ENCODE measurements at places on chromosomes 13 and 19. TPM values are rescaled to one million over a fixed set of nuclear protein-coding genes. Genes with fewer than 3 reads are reported as not detected.

DNA sequence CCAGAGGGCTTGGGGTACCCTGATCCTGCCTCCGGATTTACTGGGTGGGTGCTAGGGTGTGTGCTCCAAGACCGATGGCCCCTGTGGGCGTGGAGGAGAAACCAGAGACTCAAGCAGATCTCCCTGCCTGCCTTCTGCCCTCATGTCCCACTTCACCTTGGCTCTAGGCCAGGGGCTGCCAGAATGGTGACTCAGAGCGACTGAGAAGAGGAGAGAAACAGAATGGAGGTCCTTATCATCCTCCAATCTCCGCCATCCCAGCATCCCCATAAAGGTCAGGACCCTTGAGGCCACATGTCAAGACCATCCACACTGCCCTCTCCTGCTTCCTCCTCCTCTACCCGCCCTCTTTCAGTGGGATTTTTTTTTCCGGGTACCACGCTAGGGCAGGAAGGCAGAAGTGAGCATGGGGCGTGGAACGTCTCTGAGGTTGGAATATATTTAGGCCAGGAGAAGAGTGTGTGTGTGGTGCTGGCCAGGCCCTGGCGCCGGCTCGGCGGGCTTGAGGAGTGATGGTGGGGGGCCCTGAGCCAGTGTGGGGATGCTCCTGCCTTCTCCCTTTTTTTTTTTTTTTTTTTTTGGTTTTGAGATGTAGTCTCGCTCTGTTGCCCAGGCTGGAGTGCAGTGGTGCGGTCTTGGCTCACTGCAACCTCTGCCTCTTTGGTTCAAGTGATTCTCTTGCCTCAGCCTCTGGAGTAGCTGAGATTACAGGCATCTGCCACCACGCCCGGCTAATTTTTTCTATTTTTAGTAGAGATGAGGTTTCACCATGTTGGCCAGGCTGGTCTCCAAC is 22.3 kb downstream of the IER2 start:
- H3K36me3 ChIP-seq = peaks cover 2% of the 10 kb centered on the region
- peak overlapping the region; percentile 98 for H3K27ac ChIP-seq
- H3K4me3 ChIP-seq = peak overlapping the region; percentile 90
- DNase-seq = peak; percentile 93
- no peaks in the 10 kb centered on the region for H3K27me3 ChIP-seq
- H3K4me1 ChIP-seq = peaks cover 50% of the 10 kb centered on the region

DNA sequence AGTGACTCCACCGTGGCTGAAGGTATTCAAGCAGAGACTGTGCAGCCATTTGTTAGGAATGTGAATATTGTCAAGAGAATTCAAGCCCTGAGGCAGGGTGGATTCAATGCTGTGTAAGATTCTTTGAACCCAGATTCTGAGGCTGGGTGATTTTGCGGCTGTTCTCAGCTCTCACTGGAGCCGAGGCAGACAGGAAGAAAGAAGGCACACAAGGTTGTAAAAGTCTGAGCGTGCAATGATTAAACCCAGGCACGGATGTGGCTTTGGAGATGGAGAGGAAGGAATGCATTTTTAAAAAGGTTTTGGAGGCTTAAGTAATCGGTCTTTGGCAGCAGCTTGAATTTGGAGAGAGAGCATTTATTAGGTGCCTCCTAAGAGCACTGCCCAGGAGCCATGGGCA is 187.9 kb downstream of the KATNAL1 start:
- no peak overlapping the region for H3K27ac ChIP-seq
- no peaks in the 10 kb centered on the region for H3K27me3 ChIP-seq
- peaks cover 33% of the 10 kb centered on the region for H3K4me1 ChIP-seq
- peak; percentile 48 for DNase-seq

GRCh38 chr19:8352134-8352827 is 9.2 kb upstream of the KANK3 start:
- H3K36me3 ChIP-seq = no peaks in the 10 kb centered on the region
- H3K4me1 ChIP-seq = peaks cover 10% of the 10 kb centered on the region
- no peak overlapping the region for H3K27ac ChIP-seq
- H3K27me3 ChIP-seq = peaks cover 15% of the 10 kb centered on the region
- no peak for DNase-seq
- no peak overlapping the region for H3K4me3 ChIP-seq

Gene FFAR1
- not detected for total RNA-seq

Gene TMED1
- 12.9 TPM for total RNA-seq

Gene LRRC8E
- not detected for total RNA-seq

- H3K27ac ChIP-seq = no peak overlapping the region
- no peak overlapping the region for H3K4me3 ChIP-seq
- H3K27me3 ChIP-seq = peaks cover 7% of the 10 kb centered on the region
- no peak for DNase-seq
- no peaks in the 10 kb centered on the region for H3K4me1 ChIP-seq
These were observed 795.0 kb downstream of the DIAPH3 start for GRCh38 chr13:59368693-59369092.

DNA sequence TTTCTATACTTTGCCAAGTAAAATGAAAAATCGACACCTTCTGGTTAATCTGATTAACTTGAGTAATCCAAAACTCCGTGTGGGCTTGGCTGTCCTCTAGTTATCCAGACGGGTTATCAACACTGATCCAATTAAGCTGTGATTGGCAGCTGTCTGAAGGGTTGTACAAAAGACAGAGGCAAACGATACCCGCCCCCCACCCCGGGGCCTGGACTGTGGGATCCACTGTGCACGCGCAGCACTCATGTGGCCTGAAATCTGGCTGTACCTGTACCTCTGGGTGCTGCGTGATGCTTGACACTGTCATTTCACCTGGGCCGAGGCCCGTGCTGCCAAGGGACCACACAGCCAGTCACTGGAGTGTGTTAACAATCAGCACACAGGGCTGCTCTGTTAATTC is 53.5 kb downstream of the COL4A2 start:
- H3K4me3 ChIP-seq = no peak overlapping the region
- DNase-seq = no peak
- peaks cover 4% of the 10 kb centered on the region for H3K27me3 ChIP-seq
- H3K4me1 ChIP-seq = no peaks in the 10 kb centered on the region
- H3K36me3 ChIP-seq = no peaks in the 10 kb centered on the region

DNA sequence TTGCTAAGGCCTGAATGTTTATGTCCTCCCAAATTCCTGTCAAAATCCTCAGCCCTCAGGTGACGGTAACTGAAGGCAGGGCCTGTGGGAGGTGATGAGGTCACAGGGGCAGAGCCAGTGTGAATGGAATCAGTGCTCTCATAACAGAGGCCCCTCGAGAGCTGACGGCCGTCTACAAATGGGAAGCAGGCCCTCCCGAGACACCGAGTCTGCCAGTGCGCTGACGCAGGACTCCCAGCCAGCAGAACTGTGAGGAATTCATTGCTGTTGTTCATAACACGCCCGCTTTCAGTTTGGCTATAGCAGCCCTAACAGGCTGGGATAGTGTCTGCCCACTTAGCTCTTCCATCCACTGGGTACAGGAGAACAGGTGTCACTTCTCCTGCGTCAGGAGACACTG is 41.2 kb downstream of the CARS2 start:
- H3K36me3 ChIP-seq = peaks cover 55% of the 10 kb centered on the region
- H3K4me3 ChIP-seq = no peak overlapping the region
- H3K27me3 ChIP-seq = no peaks in the 10 kb centered on the region
- DNase-seq = no peak

DNA sequence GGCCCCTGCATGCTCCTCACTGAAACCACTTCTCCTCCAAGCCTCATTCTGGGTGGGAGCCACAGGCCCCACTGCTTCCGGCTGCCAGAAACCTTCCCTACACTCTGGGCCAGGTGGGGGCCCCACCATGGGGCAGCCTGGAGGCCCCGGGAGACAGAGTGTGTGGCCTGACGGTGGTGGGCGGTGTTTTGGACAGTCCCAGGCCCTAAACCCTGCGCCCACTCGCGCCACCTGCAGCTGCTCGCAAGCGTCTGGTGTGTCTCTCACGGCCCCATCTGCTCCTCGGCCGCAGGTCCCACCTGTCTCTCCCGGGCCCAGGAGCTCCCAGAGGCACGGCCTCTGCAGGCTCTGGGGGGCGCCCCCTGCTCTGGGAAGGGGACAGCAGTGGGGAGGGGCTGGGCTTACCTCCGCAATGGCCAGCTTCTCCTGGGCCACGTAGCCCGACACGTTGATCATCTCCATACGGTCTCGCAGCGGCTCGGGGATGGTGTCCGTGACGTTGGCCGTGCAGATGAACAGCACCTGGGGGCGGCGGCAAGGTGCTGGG is 5.6 kb downstream of the RPL36 start:
- H3K27ac ChIP-seq = no peak overlapping the region
- no peak for DNase-seq
- peaks cover 57% of the 10 kb centered on the region for H3K36me3 ChIP-seq
- H3K4me1 ChIP-seq = peaks cover 7% of the 10 kb centered on the region
- H3K4me3 ChIP-seq = no peak overlapping the region
- no peaks in the 10 kb centered on the region for H3K27me3 ChIP-seq

Gene PLPP2
- 0.36 TPM for total RNA-seq

GRCh38 chr13:20553311-20553710 is 13.6 kb upstream of the IFT88 start:
- no peak for DNase-seq
- no peaks in the 10 kb centered on the region for H3K36me3 ChIP-seq
- no peaks in the 10 kb centered on the region for H3K4me1 ChIP-seq

Gene RASAL3
- 83.9 TPM for total RNA-seq

Gene PLD3
- 54.4 TPM for total RNA-seq

Gene PINLYP
- 12.3 TPM for total RNA-seq

DNA sequence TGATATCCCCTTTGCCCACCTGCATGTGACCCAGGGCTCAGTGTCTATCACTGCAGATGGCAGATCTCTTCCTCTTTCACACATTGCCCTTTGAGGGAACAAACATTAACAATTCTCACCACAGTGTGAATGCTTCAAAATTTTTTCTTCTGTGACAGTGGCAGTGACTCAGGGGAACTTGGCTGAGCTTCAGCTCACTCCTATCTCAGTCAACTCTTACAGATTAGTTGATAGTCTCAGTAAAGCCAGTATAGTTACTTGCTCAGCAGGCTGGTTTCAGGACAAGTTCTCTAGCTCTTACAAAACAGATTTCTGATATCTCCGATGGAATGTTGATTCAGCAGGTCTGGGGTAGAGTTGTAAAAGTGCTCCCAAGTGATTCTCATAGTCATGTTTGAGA is 166.9 kb downstream of the DLEU7 start:
- H3K27me3 ChIP-seq = peaks cover 1% of the 10 kb centered on the region
- no peak overlapping the region for H3K27ac ChIP-seq
- no peak for DNase-seq

Gene C19orf38
- total RNA-seq = 1.2 TPM

Gene HPN
- total RNA-seq = 0.11 TPM

Gene ZNF723
- not detected for total RNA-seq

GRCh38 chr13:99353836-99354235 is 46.6 kb upstream of the GPR183 start:
- peaks cover 87% of the 10 kb centered on the region for H3K4me1 ChIP-seq
- peaks cover 75% of the 10 kb centered on the region for H3K36me3 ChIP-seq
- peak overlapping the region; percentile 13 for H3K4me3 ChIP-seq
- H3K27ac ChIP-seq = peak overlapping the region; percentile 85

- no peak for DNase-seq
- H3K27me3 ChIP-seq = no peaks in the 10 kb centered on the region
- H3K4me1 ChIP-seq = no peaks in the 10 kb centered on the region
- no peaks in the 10 kb centered on the region for H3K36me3 ChIP-seq
- no peak overlapping the region for H3K4me3 ChIP-seq
These were observed 105.6 kb downstream of the SPRY2 start for GRCh38 chr13:80235166-80235966.

Gene SMIM24
- 3.8 TPM for total RNA-seq

DNA sequence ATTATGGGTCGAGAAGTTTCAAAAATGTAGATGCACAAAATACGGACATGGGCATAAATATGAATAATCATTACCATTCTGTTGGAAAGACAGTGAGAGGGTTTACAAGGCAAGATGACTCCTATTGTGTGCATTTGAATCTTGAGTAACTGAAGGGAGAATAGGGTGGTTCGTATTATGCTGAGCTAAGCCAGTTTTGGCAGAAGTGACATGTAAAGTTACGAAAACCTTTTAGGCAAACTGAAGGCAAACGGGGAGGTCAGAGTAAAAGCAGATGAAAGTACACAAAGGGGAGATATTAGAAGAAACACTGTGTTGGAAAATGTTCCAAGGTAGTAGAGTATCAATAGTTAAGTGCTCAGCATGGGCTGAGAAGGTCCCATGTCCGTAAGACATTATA is 16.8 kb downstream of the DCT start:
- peaks cover 3% of the 10 kb centered on the region for H3K4me1 ChIP-seq
- H3K4me3 ChIP-seq = no peak overlapping the region
- H3K27me3 ChIP-seq = no peaks in the 10 kb centered on the region
- no peak for DNase-seq

Gene FSD1
- total RNA-seq = 22.0 TPM

Gene POSTN
- not detected for total RNA-seq

Gene CCL25
- total RNA-seq = 0.29 TPM

- DNase-seq = no peak
- H3K27me3 ChIP-seq = no peaks in the 10 kb centered on the region
- H3K27ac ChIP-seq = no peak overlapping the region
- no peaks in the 10 kb centered on the region for H3K36me3 ChIP-seq
- H3K4me3 ChIP-seq = no peak overlapping the region
- H3K4me1 ChIP-seq = peaks cover 17% of the 10 kb centered on the region
These were observed 3.5 kb upstream of the ATP11A start for GRCh38 chr13:112686364-112686763.

DNA sequence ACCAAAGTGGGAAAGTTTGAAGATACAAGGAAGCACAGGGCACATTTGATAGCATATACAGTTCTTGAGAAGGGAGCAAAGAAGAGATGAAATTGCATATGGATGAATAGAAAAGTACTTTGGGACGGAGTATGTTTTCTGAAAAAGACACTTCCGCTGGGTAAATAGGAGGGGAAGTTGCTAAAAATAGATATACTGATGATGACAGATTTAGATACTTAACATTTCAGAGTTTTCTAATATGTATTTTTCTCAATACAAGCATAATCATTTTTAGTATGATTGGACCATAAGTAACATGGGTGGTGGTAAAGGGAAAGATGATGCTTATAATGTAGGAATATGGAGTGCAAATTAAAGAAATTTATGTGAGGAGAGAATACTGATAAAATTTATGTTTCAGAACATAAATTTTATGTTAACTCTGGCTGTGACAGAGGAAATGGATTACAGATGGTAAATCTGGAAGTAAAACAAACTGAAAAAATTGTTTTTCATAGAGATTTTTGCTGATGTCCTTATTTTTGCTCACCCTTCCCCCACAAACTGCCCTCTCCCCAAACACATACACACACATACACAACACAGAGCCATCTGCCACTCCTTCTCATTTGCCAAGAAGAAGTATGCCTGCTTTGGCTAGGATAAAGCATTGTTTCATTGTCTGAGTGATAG is 583.9 kb upstream of the MIR17HG start:
- DNase-seq = no peak
- H3K27me3 ChIP-seq = no peaks in the 10 kb centered on the region
- H3K4me1 ChIP-seq = no peaks in the 10 kb centered on the region
- no peak overlapping the region for H3K27ac ChIP-seq
- no peak overlapping the region for H3K4me3 ChIP-seq
